Suppressor macrophage (primary cell): ENCODE measurements at places on chromosomes 2 and 18.

GRCh38 chr2:124836416-124836815, 811.3 kb downstream of the CNTNAP5 start:
- DNase-seq: no peak

DNA sequence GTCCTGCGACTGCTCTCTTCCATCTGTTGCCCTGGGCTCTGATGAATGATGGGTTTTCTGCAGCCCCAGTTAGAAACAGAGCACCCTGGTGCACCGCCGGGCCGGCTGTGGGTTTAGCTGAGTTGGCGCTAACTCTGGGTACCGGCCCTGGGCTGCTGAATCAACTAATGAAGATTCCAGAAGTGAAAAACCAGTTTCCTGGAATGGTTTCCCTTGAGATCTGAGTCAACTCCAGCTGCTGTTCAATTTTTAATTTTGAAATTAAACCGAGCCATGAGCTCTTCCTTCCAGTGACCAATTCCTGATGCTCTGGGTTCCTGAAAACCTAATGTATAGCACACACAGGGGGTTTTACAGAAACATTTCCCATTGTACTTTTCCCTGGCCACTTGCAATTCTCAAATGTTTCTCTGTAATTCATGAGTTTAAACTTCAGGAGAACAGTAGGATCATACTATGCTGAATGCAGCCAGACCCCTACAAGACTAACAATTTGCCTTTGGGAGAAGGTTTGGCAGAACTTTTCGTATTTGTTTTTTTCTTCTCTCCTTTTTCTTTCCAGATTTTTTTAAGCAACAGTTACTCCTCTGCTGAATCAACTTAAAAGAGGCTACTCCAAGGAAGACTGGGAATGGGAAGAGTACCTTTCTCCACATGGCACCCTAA, 5.5 kb downstream of the COL6A3 start:
- no peak for DNase-seq

DNA sequence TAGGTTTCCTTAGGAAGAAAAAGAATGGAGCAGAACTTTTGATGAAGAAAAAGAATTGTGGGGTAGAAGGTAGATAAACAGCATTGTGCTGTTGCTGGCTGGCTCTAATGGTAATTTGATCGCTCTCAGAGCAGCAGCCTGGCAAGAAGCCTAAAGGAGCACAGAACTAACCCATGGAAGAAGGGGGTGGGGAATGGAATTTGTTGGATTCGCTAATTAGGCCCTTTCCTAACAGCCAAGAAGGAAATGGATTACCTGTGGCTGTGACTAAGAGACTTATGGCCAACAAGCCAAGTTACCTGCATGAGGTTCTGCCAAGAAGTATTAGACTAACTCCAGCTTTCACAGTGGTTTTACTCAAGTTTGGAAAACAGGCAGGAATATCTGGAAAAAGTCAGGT, 210.6 kb downstream of the IKZF2 start:
- DNase-seq: no peak

GRCh38 chr2:182548031-182548950, 121.5 kb upstream of the PDE1A start:
- no peak for DNase-seq

DNA sequence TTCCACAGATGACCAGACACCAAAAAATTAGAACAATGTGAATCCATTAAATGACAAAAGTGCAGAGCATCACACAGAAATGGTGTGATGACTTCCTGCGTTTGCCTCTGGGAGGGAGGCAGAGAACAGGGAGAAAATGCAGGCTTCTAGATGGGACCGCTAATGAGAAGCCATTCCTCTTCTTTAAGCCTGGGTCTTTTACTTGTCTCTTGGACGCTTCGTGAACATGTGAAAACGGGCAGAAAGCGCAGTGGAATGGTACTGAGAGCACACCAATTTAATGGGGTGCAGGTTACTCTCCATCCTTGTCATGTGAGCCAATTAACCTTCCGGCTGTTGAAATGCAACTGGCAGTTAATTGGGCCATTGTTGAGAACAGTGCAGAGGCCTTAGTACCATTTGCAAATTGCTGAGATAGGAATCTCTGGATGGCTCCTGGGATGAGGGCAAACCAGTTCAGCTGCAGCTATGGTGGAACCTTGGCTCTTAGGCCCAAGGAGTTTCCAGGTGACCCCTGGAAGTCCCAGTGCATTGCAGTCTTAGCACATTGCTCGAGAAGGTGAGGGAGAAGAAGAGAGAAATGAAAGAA, 210.4 kb upstream of the CXCR4 start:
- DNase-seq: no peak

GRCh38 chr2:88452980-88453582, 588 bp upstream of the FOXI3 start:
- DNase-seq: no peak

- DNase-seq: no peak
These were observed 170.1 kb downstream of the RPRM start for GRCh38 chr2:153308466-153308865.
